ENCODE measurements at places on chromosomes 3 and 15.

DNA sequence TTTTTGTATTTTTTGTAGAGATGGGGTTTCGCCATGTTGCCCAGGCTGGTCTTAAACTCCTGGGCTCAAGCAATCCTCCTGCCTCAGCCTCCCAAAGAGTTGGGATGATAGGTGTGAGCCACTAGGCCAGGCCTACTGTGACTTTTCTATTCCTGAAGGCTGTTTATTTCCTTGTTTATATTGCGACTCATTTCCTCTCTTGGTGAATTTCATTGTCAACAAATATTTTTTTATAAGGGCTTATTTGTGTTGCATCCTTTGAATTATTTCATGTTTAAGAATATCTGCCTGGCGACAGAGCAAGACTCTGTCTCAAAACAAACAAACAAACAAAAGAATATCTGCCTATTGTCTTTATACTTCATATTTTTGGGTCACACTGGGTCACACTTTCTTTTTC, 29.4 kb upstream of the MCCC1 start:
- DNase-seq, result no peak

GRCh38 chr3:181955566-181955965, 243.8 kb downstream of the SOX2 start:
- no peak for DNase-seq

GRCh38 chr3:123687286-123687685, 102.4 kb upstream of the HACD2 start:
- no peak for DNase-seq

DNA sequence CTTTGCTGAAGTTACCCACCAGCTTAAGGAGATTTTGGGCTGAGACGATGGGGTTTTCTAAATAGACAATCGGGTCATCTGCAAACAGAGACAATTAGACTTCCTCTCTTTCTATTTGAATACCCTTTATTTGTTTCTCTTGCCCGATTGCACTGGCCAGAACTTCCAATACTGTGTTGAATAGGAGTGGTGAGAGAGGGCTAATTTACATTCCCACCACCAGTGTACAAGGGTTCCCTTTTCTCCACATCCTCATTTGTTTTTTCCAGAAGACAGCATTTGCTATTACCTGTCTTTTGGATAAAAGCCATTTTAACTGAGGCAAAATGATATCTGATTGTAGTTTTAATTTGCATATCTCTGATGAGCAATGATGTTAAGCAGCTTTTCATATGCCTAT, 329.9 kb upstream of the TPRG1 start:
- DNase-seq, result no peak

DNA sequence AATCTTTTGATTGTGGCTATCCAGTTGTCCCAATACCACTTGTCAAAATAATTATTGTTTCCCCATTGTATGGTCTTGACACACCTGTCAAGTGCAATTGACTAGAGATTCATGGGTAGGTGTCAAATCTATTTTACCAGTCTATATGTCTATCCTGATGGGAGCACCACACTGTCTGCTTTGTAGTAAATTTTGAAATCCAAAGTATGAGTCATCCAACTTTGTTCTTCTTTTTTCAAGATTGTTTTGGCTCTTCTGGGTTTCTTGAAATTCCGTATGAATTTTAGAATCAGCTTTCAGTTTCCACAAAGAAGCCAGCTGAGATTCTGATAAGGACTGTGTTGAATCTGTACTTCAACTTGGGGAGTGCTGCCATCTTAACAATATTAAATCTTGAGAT, 71.9 kb downstream of the CSNK1G1 start:
- no peak for DNase-seq

- DNase-seq, result no peak
Observed at GRCh38 chr3:172885704-172886103, 135.2 kb downstream of the ECT2 start.
